Gastroesophageal sphincter (tissue), 4 donors: ENCODE measurements at places on chromosomes 7 and 10.

DNA sequence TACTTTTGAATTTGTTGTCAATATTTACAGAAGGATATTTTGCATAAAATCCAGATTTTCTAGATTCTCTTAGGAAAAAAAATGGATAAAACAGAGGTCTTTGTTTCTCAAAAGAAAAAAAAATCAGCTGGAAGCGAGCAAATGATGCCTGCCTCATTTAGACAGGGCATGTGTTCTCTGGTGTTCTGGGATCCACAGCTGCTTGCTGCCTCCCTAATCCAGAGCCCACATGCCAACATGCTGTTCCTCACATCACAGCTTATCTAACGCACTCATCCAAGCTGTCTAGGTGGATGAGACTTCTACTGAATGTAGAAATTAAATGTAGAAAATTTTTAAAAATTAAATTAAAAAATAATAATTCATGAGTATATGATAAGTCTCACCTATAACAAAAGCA, 630.1 kb downstream of the SORCS1 start:
- H3K36me3 ChIP-seq, result no peaks in the 10 kb centered on the region
- ATAC-seq, result no peak
- H3K4me1 ChIP-seq, result no peaks in the 10 kb centered on the region
- H3K27ac ChIP-seq, result no peak overlapping the region
- no peaks in the 10 kb centered on the region for H3K27me3 ChIP-seq
- no peak overlapping the region for H3K4me3 ChIP-seq

DNA sequence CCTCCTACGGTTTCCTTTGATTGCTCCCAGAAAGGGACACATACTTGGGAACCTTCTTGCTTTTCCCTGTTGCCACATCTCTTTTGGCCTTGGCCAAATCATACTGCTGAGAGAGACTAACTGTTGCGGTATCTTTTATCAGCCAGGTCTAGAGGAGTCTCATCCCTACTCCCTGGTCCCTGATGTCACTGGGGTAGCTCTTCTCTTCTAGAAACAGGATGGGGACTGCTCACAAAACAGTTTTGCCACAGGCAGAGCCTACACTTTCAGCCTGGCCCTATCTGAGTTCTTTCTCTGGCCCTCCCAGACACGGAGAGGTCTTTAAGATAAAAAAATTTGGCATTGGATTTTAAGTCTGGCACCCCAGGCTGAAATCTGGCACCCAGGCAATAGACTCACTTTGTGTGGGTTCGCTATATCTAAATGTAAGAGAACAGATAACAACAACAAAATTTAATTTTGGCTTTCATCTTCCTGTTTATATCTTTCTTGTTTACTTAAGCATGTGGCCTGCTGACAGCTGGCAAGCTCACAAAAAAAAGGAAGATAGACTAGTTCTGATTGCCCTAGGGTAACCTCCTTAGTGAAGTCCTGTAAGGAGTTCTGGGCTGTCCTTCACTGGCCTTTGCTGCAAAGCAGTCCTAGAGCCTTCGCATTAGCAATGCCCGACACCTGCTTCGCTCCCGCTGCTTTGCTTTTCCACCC, 228.3 kb upstream of the NPVF start:
- H3K27me3 ChIP-seq, result no peaks in the 10 kb centered on the region
- no peaks in the 10 kb centered on the region for H3K36me3 ChIP-seq
- ATAC-seq, result peak; percentile 63
- peaks cover 30% of the 10 kb centered on the region for H3K4me1 ChIP-seq
- H3K27ac ChIP-seq, result peak overlapping the region; percentile 3
- no peak overlapping the region for H3K4me3 ChIP-seq

DNA sequence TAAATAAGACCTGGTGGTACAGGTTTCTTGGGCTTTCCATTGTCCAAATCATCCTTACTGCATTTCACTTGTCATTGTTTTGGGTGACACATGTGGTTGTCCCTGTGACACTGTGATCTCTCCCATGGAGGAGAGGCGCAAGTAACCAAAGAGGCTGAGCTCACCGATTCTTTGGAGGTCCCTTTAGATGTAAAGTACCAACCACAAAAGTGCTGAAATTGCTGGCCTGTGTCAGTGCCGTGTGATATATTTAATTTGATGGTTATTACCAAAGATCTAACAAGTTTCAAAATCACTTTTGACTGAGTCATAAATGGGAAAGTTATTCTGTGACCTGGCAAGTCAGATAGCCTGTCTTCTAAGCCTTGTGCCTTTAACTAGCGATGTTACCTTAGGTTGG, 19.4 kb downstream of the MCM10 start:
- ATAC-seq, result no peak
- H3K4me1 ChIP-seq, result peaks cover 8% of the 10 kb centered on the region
- no peaks in the 10 kb centered on the region for H3K36me3 ChIP-seq
- no peaks in the 10 kb centered on the region for H3K27me3 ChIP-seq
- no peak overlapping the region for H3K27ac ChIP-seq

- H3K36me3 ChIP-seq, result no peaks in the 10 kb centered on the region
- H3K27ac ChIP-seq, result no peak overlapping the region
- no peak overlapping the region for H3K4me3 ChIP-seq
- peaks cover 56% of the 10 kb centered on the region for H3K27me3 ChIP-seq
- no peak for ATAC-seq
- H3K4me1 ChIP-seq, result peaks cover 13% of the 10 kb centered on the region
Observed at GRCh38 chr10:46551701-46552525, 4.5 kb downstream of the GPRIN2 start.

GRCh38 chr7:148865283-148865682, 18.8 kb downstream of the EZH2 start:
- no peak overlapping the region for H3K4me3 ChIP-seq
- no peaks in the 10 kb centered on the region for H3K27me3 ChIP-seq
- H3K27ac ChIP-seq, result no peak overlapping the region
- H3K36me3 ChIP-seq, result no peaks in the 10 kb centered on the region
- H3K4me1 ChIP-seq, result no peaks in the 10 kb centered on the region

DNA sequence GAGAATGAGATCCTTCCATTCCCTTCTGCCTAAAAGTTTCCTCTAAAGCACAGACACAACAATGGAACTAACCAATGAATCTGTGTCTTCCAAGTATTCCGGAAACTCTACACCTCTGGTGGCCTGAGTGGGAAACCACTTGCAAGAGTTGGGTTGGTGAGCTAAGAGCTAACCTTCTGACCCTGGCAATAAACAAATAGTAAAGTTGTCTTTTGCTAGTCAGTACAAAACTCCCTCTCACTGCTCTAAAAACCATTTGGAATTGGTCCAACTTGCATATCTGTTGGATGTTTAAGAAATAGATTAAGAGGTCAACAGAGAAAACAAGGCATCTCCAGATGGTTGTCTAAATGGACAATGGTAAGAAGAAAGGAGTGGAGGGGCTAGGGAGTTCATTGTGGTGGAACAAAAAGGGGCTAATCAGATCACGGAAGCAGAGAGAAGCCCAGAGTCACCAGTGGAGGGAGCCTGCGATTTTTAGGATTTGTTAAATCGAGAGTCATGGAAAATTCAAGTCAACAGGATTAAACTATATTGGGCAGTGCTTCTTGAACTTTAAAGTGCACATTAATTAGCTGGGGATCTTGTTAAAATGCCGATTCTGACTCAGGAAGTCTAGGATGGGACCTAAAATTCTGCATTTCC, 192.3 kb downstream of the EVX1 start:
- H3K4me3 ChIP-seq, result no peak overlapping the region
- no peaks in the 10 kb centered on the region for H3K4me1 ChIP-seq
- no peaks in the 10 kb centered on the region for H3K36me3 ChIP-seq
- no peaks in the 10 kb centered on the region for H3K27me3 ChIP-seq
- H3K27ac ChIP-seq, result no peak overlapping the region

GRCh38 chr10:96891840-96892239, 59.7 kb downstream of the LCOR start:
- H3K27me3 ChIP-seq, result no peaks in the 10 kb centered on the region
- H3K27ac ChIP-seq, result no peak overlapping the region
- no peak overlapping the region for H3K4me3 ChIP-seq
- no peak for ATAC-seq

- no peak for ATAC-seq
- H3K27me3 ChIP-seq, result no peaks in the 10 kb centered on the region
- no peak overlapping the region for H3K27ac ChIP-seq
Observed at GRCh38 chr10:117997673-117998072, 49.1 kb downstream of the RAB11FIP2 start.
